ENCODE measurements at places on chromosomes 2 and 18.

DNA sequence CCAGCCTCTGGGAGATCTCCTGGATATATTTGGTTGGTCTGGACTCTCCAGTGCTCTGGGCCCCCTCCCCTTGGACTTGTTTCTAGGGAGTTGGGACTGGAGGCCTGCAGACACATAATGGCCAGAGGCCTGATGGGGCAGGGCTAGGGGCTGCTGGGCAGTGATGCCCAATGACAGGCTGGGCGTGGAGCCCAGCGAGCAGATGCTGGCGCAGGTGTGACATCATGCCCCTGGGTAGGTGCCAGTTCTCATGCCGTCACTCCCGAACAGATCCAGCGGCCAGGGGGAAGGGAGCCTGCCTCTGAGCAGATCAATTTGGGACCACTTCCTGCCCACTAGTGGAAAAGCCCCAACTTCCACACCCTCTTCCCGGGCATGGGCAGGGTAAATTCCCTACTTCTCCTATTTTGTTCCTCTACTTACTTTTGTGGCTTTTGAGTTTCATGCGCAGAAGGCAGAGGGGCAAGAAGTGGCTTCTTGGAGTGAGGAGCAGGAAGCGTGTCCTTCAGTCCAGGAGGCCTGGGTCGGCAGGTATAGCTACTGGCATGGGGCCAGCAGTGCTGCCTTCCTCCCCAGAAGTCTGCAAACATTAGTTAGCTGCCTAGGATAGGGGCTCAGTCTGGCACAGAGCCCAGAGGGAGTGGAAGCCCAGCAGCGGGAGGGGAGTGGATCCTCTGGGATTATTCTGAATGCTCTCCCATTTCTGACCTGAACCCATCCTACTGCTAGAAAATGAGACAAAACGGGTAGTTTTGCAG is 6.1 kb downstream of the MPV17 start:
- DNase-seq, result no peak

DNA sequence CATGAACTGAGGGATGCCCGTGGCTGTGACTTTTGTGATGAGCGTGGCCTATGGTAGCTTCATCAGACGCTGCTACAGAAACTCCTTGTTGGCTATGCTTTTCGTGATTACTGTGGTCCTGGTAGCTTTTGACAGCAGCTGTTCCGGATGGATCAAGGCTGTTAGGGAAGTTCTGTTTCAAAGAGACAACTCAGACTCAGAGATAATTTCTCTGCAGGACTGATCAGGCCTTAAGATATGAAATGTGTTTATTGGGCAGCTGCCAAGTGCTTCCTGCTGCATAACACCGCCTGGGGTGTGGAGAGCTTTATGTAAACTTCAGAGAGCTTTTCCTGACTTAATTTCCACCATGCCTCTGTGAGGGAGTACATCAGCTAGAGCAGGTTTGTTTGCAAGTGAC is 243.8 kb downstream of the TSN start:
- DNase-seq, result no peak

- DNase-seq, result no peak
These were observed 67.7 kb downstream of the CLIP4 start for GRCh38 chr2:29182920-29183319.

DNA sequence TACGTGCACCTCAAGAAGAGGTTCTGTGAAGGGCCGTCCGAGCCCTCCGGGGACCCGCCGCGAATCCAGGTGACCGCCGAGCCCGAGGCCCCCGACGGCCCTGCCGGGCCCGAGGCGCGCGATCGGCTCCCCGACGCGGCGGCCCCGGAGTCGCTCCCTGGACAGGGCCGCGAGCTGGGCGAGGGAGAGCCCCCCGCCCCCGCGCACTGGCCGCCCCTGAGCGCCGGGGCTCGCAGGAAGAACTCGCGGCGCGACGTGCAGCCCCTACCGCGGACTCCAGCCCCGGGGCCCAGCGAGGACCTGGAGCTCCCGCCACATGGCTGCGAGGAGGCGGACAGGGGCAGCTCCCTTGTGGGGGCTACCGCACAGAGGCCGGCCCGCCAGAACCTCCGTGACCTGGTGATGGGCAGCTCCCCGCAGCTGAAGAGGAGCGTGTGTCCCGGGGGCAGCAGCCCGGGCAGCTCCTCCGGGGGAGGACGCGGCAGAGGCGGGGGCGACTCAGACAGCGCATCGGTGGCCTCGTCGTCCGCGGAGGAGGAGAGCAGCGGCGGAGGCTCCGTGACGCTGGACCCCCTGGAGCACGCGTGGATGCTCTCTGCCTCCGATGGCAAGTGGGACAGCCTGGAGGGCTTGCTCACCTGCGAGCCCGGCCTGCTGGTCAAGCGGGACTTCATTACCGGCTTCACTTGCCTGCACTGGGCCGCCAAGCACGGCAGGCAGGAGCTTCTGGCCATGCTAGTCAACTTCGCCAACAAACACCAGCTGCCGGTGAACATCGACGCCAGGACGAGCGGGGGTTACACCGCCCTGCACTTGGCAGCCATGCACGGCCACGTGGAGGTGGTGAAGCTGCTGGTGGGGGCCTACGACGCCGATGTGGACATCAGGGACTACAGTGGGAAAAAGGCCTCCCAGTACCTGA is 812 bp downstream of the SOWAHC start:
- DNase-seq, result no peak

DNA sequence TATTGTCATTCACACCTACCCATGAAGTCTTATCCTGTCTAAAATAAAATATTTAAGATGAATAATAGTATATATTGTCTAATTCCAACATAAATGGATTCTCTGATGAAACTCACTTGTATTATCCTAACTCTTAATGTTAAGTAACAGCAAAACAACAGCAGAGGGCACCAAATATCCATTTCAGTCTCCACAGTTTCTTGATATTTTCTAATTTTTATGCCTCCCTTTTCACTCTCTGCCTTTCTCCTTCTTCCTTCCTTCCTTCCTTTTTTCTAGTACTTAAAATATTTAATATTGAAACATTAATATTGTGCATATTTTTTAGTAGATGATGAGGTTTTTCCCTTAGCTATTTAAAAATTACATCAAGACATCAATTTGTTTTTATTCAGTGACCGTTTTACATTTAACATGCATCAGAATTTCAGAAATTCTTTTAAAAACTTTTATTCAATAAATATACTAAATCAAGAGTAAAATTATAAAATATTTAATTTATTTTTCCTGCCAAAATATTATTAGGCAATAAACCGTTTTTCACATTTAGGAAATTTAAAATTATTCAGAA is 97.6 kb downstream of the WDR7 start:
- DNase-seq, result peak; percentile 27

DNA sequence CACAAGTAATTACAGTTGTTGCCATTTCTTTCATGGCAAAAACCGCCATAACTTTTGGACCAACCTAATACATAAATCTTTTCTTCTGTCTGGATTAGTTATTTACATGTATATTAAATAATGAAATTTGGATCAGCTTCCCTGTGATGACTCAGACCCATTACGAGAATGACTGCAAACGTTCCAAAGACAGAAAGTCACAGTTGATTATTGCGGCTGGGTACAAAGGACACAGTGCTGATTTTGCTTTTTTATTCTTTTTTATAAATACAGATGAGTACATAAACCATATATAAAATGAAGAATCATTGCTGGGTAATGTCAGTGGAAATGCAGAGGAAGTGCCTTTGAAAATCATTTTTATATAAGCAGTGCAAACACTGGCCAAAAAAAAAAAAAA is 126.2 kb downstream of the TWIST2 start:
- DNase-seq, result no peak

GRCh38 chr2:75310876-75311275 is 111.6 kb upstream of the TACR1 start:
- no peak for DNase-seq

- DNase-seq, result no peak
These were observed 398.2 kb downstream of the ADCYAP1 start for GRCh38 chr18:1302861-1303260.

- DNase-seq, result no peak
These were observed 1438.1 kb downstream of the DPP10 start for GRCh38 chr2:115880558-115880957.

DNA sequence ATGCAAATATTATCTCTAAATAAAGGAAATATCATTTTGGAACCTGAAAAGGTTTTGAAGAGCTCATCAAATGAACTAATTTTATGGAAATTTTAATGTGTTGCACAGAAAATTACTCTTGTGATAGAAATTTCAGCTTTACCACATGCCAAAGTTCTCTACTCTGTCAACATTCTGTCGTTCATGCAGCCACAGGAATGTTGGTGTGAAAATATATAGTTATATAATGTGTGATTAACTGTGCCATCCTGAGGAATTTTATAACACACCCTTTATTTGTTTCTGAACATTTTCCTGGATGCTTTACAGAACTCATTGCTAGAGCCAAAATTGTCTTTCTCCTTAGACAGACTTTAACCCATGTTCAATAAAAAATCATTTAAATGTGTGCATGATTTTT is 202.5 kb upstream of the SLC8A1 start:
- DNase-seq, result no peak

DNA sequence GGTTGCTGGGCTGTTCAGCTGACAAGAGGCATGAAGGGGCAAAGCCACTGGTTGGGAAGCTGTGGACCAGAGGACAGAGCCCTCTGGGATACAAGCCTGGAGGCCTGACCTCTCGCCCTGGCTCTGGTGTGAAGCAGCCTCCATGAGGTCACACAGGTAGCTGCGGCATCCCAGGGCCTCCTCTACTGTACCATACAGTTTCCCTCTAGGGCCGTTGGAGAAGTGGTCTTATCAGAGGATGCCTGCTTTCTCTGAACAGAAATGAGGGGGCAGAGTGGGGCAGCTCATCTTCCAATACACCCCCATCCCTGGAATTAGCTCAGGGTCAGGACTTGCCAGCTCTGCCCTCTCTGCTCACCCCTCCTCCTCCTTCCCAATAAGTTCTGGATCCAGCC is 135.1 kb upstream of the SMAD2 start:
- no peak for DNase-seq

GRCh38 chr2:205882806-205883425 is 200.6 kb downstream of the NRP2 start:
- no peak for DNase-seq

DNA sequence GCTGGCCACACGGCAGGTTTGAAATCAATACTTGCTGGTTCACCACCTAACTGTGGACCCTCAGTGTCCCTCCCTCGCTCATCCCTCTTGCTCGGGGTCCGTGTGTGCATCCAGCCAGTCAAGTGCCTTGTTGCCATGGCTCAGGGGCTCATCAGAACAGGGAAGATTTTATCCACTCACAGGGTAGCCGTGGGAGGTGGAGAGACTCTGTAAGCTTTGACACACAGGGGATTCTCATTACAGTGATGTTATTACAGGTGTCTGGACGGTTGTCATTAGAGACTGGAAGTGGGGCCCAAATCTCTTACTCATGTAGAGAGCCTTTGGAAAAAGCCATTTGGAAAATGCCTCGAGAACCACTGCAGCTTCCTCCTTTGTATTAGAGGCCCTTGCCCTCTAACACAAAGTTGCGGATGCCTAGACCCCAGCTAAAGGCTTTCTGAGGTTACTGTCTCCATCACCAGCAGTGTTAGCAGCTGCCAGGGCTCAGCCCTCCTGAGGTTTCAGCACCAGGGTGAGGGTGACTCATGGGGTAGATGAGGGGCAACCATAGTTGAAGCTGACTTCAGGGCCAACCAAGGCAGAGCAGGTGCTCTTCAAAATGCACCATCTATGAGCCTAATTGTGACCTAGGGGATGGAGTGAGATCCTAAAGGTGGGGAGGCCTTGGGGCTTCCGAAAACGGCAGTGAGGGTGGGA is 195.6 kb downstream of the CLIP4 start:
- DNase-seq, result no peak

- DNase-seq, result no peak
These were observed 141.7 kb downstream of the ARL4C start for GRCh38 chr2:234355021-234355720.

DNA sequence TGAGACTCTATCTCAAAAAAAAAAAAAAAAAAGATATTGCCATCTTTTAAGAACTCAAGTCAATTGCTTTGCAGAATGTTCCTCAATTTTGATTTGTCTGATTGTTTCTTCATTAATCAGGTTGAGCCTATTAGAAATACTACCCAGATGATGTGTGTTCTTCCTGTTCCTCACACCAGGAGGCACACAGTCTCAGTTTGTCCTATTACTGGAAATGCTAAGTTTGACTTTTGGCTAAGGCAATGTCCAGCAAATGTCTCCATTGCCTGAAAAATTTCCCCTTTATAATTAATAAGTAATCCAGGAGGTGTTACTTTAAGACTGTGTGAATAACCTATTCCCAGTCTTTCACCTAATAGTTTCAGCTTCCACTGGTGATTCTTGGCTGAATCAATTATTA is 28.4 kb downstream of the BOLA3 start:
- DNase-seq, result no peak

GRCh38 chr2:84427235-84428138 is 31.6 kb downstream of the SUCLG1 start:
- peak; percentile 53 for DNase-seq

DNA sequence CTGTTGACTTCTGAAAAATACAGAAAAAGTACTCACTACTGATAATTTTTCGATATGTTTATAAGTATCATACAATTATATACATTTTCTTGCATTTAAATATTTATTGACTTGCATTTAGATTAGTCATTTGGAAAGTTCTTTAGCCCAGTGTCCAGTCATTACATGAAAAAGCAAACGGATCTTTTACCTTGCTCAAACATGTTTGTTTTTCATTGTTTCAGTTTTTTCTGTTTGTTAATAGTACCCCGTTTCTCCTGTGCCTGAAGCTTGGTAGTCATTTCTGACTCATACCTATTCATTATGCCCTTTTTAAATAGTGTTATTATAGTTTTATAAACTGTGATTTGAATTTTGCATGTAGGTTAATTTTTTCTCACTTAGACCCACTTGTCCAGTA is 28.1 kb downstream of the CEP192 start:
- DNase-seq, result no peak

GRCh38 chr2:43129676-43130547 is 96.5 kb downstream of the ZFP36L2 start:
- DNase-seq, result no peak

GRCh38 chr2:83823229-83823628 is 635.9 kb downstream of the SUCLG1 start:
- DNase-seq, result no peak

- DNase-seq, result no peak
These were observed 393.9 kb upstream of the TCF4 start for GRCh38 chr18:55981712-55982475.

DNA sequence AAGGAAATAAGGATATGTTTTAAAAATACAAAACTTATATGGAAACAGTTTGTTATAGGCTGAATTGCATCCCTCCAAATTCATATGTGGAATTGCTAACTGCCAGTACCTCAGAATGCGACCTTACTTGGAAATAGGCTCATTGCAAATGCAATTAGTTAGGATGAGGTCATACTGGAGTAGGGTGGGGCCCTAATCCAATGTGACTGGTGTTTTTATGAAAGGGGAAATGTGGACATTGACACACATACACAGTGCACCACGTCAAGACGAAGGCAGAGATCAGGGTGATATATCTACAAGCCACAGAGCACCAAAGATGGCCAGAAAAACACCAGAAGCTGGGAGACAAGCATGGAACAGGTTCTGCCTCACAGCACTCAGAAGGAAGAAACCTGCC is 494.2 kb downstream of the TSN start:
- DNase-seq, result no peak

- no peak for DNase-seq
These were observed 292.9 kb upstream of the MEX3C start for GRCh38 chr18:51490417-51490816.
